COR-L47 (cell line): ENCODE measurements at places on chromosomes 16 and 17.
A peak's percentile ranks its signal among the peaks of the same experiment; 100 is the strongest.

DNA sequence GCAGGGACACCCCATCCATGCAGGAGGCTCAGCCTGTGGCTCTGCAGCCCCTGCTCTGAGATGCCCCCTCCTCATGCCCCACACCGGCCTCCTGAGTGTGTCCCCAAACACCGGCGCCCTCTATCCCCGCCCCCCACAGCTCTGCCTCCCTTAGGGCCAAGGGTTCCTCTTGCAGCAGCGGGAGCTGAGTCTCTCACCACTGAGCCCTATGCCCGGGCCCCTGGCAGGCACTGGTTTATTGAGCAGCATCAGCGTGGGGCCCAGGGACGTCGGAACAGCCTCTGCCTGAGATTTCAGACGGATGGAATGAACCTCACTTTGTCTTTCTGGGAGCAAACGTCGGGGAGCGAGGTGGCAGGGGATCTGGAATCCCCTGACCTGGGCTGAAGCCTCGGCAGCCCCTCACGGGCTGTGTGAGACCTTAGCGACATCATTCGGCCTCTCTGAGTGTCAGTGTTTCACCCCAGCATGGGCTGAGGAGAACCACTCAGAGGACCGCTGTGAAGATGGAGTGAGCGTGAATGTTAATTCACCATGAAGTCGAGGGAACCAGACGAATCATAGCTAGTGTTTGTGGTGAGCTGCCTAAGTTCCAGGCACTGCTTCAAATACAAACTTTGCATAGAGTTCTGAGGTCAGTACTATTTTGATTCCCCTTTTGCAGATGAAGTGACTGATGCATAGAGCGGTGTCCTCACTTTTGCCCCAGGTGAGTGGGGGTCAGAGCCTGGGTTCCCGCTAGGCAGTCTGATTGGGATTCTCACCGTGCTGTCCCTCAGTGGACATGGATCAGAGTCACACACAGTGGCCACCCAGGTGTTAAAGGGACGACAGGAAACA lies 5.3 kb upstream of the C16orf74 start:
- no peak for DNase-seq

GRCh38 chr16:65070831-65071432 lies 50.9 kb downstream of the CDH11 start:
- no peak for DNase-seq

DNA sequence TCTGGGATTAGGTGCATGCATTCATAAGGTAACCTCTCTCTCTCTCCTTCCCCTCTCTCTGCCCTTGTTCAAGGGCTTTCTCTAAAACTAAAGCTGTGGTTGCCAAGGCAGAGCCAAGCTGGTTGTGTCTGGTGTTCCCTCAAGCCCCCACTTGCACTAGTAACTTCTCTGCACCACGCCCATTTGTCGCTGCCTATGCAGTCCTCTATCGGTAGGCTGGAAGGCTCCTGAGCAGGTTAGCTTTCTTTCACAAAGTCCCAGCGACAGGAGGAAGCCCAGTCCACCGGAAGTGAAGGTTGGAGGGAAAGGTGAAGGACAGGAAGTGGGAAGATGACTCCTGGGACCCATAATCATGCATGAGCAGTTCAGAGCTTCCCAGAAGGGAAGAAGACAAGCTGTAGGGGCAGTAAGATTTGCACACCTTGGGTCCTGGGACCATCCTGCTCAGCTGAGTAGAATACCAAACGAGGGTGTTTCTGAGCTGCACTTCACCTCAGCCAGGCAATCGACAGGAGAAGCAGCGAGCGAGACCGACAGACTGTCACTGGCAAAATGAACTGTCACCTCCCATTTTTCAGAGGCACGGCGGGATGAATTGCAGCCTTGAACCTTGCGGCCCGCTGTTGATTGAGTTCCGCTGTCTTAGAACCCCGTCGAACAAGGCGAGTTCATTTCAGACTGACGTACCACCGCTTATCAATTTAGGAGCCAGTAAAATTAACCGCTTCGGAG lies 14.7 kb upstream of the SKAP1 start:
- DNase-seq: no peak

DNA sequence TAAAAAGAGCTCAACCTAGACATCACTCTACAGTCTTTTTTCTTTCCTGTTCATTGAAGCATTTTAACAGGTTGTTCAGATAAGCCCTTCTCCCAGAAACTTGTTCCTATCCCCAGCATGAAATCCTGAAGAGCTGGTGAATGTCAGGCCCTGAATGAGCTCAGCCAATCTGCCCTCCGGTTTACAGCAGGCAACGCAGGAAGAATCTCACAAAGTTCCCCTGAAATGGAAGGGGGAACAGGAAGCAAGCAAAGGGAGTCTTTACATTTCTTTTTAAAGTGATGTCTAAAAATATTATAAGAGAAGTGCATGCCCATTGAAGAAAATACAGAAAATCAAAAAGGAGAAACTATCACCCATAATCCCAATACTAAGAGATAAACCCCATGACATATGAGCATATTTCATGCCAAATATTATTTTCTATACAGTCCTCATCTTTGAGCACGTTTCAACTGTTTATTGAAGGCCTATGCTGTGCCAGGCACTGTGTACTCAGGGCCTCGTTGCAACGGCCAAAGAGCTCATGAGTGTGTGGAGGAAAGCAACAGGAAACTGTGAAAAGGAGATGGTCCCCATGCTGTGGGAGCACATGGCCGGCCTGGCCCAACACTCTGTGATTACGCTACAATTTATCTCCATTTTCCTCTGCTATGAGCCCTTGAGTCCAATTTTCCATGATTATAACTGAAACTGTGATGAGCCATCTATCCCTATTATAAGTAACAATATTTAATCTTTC lies 5.7 kb downstream of the TK2 start:
- no peak for DNase-seq

DNA sequence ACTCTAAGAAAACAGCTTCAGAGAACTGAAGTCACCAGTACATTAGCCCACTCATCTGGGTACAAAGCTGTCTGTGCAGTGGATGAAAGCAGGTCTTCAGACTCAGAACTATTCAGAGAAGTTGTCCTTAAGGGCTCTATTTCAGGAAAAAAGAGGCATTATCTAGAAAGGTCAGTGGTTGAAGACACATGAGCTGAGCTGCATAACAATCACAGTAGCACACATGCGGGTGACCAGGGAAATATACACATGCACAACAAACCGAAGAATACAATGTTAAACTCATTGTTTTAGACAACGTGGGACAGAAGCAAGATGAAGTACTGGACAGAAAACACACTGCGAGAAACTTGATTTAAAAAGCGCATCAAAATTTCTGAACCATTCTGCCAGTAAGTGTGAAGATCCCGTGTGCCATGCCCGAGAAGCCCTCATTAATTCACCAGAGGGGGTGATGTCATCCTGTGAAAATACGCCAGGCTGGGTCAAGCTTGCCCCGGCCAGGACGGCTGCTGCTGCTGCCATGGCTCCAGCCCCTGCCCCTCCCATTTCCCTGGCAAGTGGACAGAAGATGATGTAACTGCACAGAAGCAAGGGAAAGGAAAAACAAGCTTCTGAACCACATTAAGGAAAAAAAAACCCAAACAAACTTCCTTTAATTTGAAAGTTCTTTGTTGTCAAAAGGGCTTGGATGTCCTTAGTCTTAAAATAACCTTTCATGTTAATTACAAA lies 10.1 kb downstream of the DYNC1LI2 start:
- DNase-seq: peak; percentile 30

GRCh38 chr16:3467182-3467581 lies 23.7 kb downstream of the NAA60 start:
- no peak for DNase-seq

DNA sequence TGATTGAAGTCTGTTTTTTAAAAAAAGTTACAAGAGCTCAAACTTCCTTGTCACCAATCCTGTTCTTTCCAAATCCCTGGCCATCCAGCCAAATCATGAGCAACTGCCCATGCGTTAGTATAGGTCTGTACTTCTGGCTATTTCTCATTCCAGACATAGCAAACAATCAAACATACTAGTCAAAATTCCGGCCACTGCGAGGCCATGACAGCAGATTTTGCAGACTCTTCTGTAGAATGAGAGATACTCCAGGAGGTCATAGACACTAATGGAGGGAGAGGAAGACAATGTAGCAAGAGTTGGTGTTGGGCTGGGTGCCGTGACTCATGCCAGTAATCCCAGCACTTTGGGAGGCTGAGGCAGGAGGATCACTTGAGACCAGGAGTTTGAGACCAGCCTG lies 50.9 kb downstream of the BCL7C start:
- DNase-seq: no peak

DNA sequence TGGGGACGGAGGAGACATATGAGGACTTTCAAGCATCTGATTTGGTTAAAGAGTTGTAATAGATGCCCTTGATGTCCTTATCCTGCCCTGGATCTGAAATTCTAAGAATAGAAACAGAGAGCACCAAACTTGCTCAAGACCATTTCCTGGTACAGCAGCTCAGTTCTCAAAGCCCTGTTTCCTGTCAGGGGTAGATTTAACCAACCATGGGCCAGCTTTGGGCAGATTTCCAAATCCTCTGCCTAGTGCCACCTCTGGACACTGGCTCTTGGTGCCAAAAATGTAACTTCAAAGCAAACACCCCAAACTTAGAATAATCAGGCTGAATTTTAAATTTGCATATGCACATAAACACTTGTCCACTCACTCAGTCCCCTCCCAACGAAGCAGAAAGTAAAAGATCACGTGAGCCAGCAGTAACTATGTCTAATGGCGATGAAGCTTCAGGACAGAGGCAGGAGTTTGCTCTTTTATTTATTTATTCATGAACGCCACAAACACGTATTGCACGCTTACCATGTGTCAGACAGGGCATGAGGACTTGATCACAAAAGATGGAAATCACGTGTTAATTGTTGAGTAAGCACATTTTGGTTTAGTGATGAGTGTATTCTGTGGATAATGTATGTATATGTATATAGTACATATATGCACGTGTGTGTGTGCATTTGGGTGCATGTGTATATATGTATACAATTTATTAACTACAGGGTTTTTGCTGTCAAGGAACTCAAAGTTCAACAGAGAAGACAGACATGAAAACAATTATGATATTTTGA lies 23.1 kb upstream of the SDK2 start:
- peak; percentile 69 for DNase-seq

DNA sequence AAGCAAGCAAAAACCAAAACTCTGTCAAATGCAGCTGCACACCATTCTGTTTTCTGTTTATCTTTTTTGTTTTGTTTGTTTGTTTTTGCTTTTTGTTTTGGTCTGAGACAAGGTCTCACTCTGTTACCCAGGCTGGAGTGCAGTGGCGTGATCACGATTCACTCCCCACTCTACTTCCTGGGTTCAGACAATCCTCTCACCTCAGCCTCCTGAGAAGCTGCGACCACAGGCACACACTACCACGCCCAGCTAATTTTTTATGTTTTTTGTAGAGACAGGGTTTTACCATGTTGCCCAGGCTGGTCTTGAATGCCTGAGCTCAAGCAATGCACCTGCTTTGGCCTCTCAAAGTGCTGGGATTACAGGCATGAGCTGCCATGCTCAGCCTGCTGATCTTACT lies 19.3 kb upstream of the SLFN13 start:
- no peak for DNase-seq

GRCh38 chr17:71970312-71970711 lies 150.5 kb upstream of the SOX9 start:
- no peak for DNase-seq

GRCh38 chr16:65062736-65063583 lies 58.9 kb downstream of the CDH11 start:
- no peak for DNase-seq

GRCh38 chr17:72336026-72336803 lies 215.4 kb downstream of the SOX9 start:
- no peak for DNase-seq

DNA sequence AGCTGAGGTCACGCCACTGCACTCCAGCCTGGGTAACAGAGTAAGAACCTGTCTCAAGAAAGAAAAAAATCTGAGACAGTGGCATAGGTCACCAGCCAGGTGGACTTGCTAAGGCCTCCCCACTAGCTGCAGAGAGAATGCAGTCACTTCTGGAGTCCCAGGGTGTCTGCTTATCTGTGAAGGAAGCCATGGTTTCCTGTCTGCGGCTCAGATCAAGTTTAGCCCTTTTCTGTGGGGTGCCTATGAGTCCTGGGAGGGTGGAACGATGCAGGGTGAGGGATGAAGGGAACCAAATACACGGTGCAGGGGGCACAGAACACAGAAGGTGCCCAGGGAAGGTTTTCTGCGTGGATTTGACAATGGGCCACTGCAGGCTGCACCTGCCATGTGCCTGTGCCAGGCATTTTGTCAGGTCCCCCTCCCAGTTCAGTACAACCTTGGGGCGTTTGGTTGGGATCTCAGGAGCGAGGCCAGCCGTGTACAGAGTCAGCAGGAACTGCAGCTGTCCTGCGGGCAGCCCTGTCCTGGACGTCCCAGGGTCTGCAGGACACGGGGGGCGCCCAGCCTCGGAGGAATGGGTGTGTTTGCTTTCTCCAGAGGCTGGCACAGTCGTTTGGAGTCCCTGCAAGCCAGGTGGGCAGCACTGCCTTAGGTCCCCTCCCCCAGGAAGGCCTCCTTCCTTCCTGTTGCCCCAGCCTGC lies 41.8 kb downstream of the RAB11FIP4 start:
- DNase-seq: no peak

- DNase-seq: peak; percentile 95
Measured at GRCh38 chr17:77542551-77543490, 402.1 kb downstream of the SEC14L1 start.

- DNase-seq: no peak
Measured at GRCh38 chr17:12431188-12431587, 234.5 kb upstream of the MYOCD start.

- no peak for DNase-seq
Measured at GRCh38 chr17:29378500-29378899, 11.7 kb upstream of the TAOK1 start.

GRCh38 chr16:38941-39892 lies 14.2 kb downstream of the POLR3K start:
- DNase-seq: no peak

DNA sequence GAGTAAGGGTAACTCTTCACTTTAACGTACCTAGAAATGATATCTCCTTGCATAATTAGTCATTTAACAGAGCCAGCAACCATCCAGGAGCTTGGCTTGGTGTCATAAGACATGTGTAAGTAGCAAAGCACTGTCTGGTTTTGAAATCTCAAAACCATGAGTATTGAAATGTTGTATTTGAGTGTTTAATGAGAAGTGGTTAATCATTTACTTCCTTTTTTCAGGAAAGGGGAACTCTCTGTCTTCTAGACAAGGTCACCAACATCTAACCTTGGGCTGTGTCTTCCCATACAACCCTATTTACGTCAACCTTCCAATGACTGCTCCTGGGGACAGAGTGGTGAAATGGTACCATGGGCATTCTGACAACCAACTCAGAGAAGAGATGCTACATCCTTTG lies 27.1 kb downstream of the PMP22 start:
- DNase-seq: no peak

- DNase-seq: no peak
Measured at GRCh38 chr16:28011223-28011622, 52.3 kb downstream of the GSG1L start.

- DNase-seq: no peak
Measured at GRCh38 chr17:61656721-61657217, 65.8 kb upstream of the NACA2 start.
